ENCODE measurements at places on chromosomes 7 and 10.

- no peak for DNase-seq
Measured at GRCh38 chr10:127337801-127338200, 141.4 kb upstream of the INSYN2A start.

DNA sequence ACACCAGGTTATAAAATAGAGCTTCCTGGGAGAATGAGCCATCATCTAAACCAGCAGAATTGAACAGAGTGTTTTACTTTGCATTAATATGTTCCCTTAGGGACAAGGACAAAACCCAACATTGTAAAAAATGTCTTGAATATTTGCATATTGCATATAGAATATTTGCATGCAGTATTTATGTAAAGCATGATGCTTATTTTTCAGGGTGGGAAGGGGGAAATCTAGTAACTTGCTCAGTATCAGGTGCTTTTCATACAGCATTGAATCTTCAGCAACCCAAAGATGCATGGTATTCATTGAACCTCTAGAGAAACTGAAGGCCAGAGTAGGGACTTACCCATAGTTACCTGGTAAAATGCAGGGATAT, 409.2 kb upstream of the ZMIZ1 start:
- no peak for DNase-seq

- no peak for DNase-seq
Measured at GRCh38 chr7:110921595-110922151, 169.3 kb upstream of the LRRN3 start.

DNA sequence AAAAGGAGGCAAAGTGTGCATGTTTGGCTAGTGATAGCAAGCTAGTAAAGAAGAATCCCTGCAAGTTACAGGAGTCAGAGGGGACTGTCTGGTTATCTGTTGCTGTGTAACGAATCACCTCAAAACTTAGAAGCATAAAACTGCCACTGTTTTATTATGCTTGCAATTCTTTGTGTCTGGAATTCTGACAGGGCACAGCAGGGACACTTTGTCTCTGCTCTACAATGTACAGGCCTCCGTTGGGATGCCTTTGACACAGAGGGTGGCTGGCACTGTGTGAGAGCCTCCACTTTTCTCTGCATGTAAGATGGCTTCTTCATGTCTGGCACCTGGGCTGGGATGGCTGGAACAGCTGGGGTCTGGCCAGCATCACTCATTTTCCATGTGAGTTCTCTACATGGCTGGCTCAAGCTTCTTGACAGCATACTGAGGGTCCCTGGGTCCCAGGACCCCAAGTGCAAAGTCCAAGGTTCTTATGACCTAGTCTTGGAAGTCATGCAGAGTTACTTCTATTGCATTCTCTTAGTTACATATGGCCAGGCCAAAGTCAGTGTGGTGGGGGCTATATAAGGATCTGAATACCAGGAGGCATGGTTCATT, 276.9 kb downstream of the RPS24 start:
- DNase-seq: no peak

- DNase-seq: no peak
Measured at GRCh38 chr7:1351881-1352625, 107.2 kb downstream of the MICALL2 start.

DNA sequence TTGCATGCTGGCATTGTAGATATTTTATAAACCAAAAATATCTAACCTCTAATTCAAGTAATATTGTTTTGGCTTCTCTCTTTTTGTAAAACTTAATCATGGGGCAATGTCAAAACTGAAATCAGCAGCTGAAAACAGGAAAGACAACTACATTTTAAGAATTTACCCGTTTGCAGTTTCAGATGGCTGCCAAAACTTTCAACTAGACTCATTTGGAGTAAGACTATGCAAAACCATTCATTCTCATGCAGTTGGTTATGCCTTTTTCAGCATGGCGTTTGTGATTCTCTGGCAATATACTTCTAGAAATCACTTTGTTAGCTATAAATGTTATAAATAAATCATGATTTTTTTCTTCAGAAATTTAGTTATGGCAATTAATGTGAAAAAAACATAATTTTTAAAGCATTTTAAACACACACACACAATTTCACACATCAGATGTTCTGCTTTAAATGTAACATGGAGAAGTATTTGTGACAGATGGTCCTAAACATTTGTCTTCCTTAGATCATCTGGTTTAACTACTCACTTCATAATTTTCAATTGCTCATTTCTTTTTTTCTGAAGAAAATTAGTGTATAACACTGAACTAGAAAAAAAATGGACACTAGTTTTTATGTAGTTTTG, 116.4 kb downstream of the ITGB8 start:
- DNase-seq: no peak

DNA sequence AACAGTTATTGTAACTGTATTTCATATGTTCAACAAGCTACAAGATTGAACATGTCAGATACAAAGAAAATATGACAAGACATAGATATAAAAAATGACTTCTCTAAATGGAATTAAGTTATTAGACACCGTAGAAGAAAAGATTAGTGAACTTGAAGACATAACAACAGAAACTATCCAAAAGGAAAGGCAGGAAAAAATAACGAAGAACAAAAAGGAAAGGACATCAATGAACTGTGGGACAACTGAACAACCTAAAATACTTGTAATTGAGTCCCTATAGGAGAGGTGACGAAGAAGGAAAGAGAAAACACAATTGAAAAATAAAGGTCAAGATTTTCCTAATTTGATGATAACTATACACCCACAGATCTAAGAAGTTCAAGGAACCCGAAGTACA, 32.3 kb downstream of the UPF2 start:
- DNase-seq: no peak

Data from LoVo (cell line).